Retinal pigment epithelial cell (primary cell): ENCODE measurements at places on chromosomes 7 and 10.

- no peak for DNase-seq
Measured at GRCh38 chr7:133331861-133332260, 79.0 kb downstream of the EXOC4 start.

- DNase-seq, result no peak
Measured at GRCh38 chr10:11080564-11080984, 62.9 kb downstream of the CELF2 start.

- no peak for DNase-seq
Measured at GRCh38 chr7:41084381-41084780, 618.5 kb downstream of the INHBA start.

GRCh38 chr10:132834891-132835847 is 49.2 kb upstream of the NKX6-2 start:
- DNase-seq, result no peak

DNA sequence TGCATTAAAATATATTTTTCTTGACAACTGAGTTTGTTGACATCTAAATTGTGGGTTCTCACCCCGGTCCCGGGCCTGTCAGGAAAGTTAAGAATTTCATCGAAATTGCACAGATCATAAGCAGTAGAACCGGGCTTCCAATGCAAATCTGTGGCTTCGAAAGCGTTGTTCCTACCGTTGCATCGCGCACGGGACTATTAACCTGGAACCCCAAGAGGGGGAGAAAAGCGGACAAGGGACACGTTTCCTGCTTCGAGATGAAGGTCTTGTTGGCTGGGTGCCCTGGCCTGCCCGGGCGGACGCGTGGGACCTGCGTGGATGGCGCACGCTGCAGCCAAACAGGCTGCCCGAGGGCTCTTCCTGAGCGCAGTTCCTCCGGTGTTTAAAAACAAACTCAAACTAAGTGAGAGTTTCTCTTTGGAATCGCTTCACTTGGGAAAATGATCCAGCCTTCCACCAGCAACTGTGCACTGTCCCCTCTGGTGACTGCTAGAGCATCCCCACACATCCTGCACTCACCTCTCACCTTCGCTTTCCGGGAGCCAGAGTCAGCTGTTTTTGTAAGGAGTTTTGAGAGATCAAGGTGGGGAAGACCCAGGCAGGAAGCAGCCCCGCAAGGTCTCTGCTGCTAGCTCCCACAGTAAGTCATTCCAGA is 5.1 kb upstream of the TBX20 start:
- no peak for DNase-seq

DNA sequence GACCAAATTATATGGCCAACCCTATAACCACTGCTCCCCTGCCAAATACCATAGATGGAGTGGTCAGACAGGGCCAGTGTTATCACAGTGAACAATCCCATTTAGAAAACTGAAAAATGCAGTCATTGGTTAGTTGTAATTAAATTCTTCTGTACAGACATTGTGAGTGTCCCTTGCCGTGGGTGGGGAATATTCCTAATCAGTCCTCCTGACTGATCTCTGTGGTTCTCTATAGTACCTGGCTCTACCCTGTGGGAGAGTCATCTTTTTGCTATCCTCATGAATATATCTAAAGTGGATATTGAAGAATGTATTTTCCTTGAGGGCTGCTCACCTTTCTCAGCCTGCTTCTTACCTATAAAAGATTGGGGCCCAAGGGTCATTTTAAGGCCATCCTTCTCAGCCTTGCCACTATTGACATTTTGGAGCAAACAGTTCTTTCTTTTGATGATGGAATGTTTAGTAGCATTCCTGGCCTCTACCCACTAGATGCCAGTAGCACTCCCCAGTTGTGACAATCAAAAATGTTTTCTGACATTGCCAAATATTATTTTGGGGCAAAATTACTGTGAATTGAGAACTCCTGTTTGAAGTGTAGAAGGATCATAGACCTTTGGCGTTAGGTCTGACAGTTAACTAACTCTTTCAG is 110.2 kb downstream of the MAPK8 start:
- no peak for DNase-seq

GRCh38 chr10:68561865-68562649 is 1.9 kb downstream of the TET1 start:
- DNase-seq, result no peak

GRCh38 chr10:1366322-1366691 is 310.1 kb downstream of the WDR37 start:
- DNase-seq, result no peak

- no peak for DNase-seq
Measured at GRCh38 chr10:60205741-60206140, 183.9 kb downstream of the ANK3 start.

- no peak for DNase-seq
Measured at GRCh38 chr10:49333192-49333591, 34.2 kb downstream of the C10orf71 start.

- no peak for DNase-seq
Measured at GRCh38 chr7:122887848-122888247, 1.6 kb upstream of the CADPS2 start.

DNA sequence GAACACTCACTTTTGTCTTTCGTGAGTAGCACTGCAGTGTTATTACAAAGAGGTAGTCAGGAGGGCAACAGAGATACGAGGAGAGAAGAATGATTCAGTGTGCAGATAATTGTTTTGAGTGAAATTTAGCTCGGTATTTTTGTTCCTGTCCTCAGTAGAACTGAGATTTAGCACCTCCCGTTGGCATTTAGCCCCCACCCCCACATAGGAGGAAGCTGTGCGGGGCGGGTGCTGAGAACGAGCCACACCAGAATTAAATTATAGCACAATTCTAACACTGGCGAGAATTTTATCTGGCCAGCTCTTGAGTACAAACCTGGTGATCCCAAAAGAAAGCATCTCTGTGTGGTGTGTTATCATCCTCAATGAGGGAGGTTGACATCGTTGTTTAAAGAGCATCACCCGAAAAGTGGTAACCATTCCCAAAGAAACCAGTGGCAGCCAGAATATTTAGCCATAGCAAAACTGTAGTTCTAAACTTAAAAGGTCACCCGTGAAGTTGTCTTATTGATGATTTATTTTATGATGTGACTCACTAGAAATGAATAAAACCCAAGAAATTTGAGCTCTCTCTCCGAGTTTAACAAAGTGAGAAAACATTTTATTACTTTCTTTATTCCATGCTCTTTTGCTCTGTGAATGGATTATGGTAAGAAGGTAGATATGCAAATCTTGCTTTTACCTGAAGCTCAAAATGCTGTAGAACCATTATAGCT is 612.2 kb downstream of the SUGCT start:
- DNase-seq, result no peak

DNA sequence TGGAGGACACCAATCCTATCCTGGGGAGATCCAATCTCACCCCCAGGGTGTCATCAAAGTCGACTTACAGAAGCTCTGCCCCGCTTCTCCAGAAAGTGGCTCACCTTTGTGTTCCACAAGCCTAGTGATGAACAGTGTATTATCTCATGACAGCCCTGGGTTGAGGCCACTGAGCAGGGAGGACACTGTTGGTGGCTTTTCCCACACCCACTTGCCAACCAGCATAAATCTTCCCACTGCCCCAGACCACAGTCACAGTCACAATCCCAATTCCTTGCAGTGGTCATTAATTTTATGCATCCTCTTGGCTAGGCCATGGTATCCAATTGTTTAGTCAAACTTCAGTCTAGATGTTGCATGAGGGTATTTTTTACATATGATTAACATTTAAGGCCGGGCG is 18.4 kb downstream of the TNS3 start:
- no peak for DNase-seq

DNA sequence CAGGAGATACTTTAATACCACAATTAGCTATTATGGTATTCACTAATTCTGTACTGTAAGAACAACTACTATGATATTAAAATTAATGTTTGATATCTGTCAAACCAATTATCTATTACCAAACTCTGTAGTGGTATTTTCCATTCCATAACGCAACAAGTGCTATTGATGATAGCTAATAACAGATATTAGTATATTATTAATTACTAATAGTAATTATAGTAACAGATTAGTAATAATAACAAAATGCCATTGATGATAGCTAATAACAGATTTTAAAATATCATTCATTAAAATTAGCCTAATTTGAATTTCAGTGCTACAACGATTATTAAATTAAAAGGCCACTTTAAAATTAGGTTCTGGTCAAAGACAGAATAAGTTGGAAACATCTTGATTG is 93.5 kb downstream of the BTRC start:
- DNase-seq, result no peak

GRCh38 chr7:105655067-105655466 is 73.8 kb upstream of the EFCAB10 start:
- DNase-seq, result no peak

GRCh38 chr7:116951366-116952292 is 1.7 kb upstream of the ST7 start:
- DNase-seq, result no peak
